ENCODE measurements at places on chromosomes 4 and X. TPM values are rescaled to one million over a fixed set of nuclear protein-coding genes. Genes with fewer than 3 reads are reported as not detected.

CLDN22 gene
- total RNA-seq, result not detected

GAGE12F gene
- total RNA-seq, result not detected

DNA sequence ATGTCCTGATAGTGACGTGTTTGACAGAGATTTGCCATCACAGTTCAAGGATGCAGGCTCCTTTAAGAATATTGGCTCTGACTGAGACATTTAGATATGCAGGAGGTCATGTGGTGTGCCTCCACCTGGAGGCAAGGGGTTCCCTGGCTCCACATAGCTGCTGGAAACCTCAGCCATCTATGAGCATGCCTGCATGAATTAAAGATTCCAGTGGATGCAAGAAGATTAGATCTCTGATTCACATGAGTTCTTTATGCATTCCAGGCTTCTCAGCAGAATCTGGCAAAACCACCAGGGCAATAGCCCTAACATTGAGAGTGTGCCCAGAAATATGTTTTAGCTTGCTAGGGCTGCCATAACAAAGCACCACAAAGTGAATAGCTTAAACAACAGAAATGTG lies 298.5 kb upstream of the AADAT start:
- H3K36me3 ChIP-seq, result no peaks in the 10 kb centered on the region
- no peaks in the 10 kb centered on the region for H3K27me3 ChIP-seq
- no peak overlapping the region for H3K4me3 ChIP-seq

DNA sequence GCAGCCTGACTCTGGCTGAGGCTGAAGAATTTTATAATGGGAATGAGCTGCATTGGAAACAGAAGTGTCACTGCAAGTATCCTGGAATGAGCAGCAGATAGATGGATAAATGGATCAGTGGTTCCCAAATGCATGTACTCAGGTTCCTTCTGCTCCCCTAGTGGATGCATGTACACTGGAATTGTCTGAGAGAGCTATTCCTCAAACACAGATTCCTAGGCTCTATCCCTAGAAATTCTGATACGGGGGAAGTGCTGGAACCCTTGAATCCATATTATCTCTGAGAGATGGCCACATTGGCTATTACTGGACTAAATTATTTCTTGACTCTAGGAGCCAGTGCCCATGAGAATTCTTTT lies 64.8 kb downstream of the TMEM131L start:
- no peak overlapping the region for H3K27ac ChIP-seq
- no peaks in the 10 kb centered on the region for H3K36me3 ChIP-seq
- H3K4me3 ChIP-seq, result no peak overlapping the region
- no peaks in the 10 kb centered on the region for H3K27me3 ChIP-seq
- DNase-seq, result no peak
- peaks cover 50% of the 10 kb centered on the region for H3K4me1 ChIP-seq

DNA sequence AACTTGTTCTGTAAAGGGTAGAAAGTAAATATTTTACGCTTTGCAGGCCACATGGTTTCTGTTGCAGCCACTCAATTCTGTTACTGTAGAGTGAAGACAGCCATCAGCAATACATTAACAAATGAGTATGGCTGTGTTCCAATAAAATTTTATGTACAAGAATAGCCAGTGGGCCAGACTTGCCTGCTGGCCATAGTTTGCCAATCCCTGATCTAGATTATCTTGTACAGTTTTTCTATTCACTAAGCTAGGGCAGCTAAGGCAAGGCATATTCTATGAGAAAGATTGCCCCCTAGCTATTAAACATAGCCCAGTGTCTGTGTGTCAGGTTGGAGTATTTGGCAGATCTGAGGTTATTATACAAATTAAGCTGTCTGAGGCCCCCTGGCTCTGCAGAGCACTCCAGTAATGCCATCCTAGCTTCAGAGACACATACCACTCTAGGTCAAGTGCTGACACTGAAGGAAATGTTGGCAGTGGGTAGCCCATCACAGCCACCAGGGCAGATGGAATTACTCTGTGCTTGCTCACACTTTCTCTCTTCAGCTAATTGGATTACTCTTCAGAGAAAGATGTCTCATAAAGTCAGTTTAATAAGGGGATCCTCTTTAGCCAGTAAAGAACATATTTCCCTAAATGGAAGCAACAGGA lies 40.7 kb downstream of the MTTP start:
- no peak overlapping the region for H3K4me3 ChIP-seq
- H3K27ac ChIP-seq, result no peak overlapping the region
- H3K36me3 ChIP-seq, result no peaks in the 10 kb centered on the region
- no peaks in the 10 kb centered on the region for H3K4me1 ChIP-seq
- DNase-seq, result no peak

- no peaks in the 10 kb centered on the region for H3K27me3 ChIP-seq
- DNase-seq, result no peak
- H3K4me3 ChIP-seq, result no peak overlapping the region
- H3K4me1 ChIP-seq, result no peaks in the 10 kb centered on the region
- H3K36me3 ChIP-seq, result no peaks in the 10 kb centered on the region
These were observed 64.8 kb downstream of the QDPR start for GRCh38 chr4:17447056-17447455.

- peaks cover 9% of the 10 kb centered on the region for H3K4me1 ChIP-seq
- no peak for DNase-seq
- H3K4me3 ChIP-seq, result no peak overlapping the region
- H3K36me3 ChIP-seq, result no peaks in the 10 kb centered on the region
- no peak overlapping the region for H3K27ac ChIP-seq
These were observed 25.3 kb downstream of the ARHGEF6 start for GRCh38 chrX:136755411-136755810.

Data from stomach (tissue), 19 donors.